ENCODE measurements at places on chromosomes 2 and 18. TPM values are rescaled to one million over a fixed set of nuclear protein-coding genes. Genes with fewer than 3 reads are reported as not detected.

Gene ADNP2
- 10.5 TPM for total RNA-seq

Gene POTEF
- total RNA-seq, result not detected

Gene TEKT4
- not detected for total RNA-seq

Gene SP140
- under 0.01 TPM for total RNA-seq

Gene ACTG2
- 20.1 TPM for total RNA-seq

All from smooth muscle cell of bladder (primary cell).